ENCODE measurements at places on chromosomes 12 and 14.

DNA sequence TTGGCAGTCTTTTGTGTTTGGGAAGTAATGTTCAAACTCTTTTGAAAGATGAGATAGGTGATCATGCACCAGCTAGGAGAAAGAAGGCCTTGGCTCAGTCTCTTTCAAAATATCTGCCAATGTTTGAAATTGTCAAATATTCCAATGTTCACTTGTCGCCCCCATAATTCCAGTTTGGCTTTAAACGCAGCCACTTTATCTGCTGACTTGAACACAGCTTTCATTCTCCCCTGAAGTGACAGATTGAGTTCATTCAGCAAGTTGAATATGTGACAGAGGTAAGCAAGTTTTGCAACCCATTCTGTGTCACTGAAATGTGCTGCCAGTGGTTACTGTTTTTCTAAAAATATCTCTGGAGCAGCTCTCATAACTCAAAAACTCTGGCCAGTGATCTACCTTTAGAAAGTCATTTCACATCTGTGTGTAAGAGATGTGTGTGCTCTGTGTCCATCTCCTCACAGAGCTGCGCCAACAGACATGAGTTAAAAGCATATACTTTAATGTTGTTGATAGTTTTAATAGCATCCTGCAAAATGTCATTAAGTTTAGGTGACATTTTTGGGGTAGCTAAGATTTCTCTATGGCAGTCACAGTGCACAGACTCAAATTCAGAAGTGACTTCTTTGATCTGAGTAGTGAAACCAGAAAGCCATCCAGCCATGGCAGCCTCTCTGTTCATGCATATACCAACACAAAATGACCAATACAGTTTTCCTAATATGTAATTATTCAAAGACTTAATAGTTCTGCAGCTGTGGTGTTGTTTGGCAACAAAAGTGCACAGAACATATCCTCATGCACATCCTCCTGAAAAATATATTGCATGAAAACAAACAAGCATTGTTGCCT lies 614.3 kb upstream of the MIS18BP1 start:
- DNase-seq, result no peak

GRCh38 chr14:88129306-88130056 lies 124.5 kb downstream of the GPR65 start:
- DNase-seq, result no peak

DNA sequence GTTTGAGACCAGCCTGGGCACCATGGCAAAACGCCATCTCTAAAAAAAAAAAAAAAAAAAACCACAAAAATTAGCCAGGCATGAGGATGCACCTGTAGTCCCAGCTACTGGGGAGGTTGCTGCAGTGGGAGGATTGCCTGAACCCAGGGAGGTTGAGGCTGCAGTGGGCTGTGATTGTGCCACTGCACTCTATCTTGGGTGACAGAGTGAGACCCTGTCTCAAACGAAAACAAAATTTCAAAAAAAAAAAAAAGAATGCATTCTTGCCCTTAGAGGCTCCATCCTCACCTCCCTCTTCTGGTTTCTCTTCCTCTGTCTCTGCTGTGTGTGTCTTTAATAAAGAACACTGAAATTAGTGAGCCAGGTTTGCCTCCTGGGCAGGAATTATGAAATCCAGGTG lies 107.8 kb downstream of the VCPKMT start:
- no peak for DNase-seq

DNA sequence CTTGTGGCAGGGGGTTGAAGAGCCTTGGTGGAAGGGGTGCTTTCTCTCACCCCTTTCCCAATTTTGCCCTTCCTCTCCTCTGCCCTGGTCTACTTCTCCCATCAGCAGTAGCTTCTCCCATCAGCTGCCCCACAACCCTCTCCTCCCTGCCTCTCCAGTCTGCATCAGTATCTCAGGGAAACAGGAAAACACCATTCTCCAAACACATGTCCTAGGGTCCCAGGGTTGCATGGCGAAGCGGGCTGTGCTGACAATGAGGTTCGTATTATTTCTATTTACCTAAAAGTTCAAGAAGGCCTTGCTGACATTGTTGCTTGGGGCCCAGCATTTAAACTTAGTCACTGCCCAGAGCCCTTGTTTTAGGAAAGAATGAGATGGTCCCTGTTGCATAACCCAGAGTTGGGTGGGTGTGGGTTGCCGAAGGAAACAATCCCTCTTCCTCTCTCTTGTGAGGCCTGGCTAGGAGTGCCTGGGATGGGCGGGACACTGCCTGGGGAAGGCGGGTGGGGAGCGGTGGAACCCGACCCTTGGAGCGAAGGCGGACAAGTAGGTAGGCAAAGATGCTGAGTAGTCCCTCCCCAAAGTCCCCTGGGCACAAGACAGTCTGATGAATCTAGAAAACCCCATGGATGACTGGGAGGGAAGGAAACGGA lies 1.3 kb upstream of the IGFBP6 start:
- DNase-seq, result no peak

- no peak for DNase-seq
Measured at GRCh38 chr14:36424478-36425102, 95.4 kb downstream of the NKX2-1 start.

DNA sequence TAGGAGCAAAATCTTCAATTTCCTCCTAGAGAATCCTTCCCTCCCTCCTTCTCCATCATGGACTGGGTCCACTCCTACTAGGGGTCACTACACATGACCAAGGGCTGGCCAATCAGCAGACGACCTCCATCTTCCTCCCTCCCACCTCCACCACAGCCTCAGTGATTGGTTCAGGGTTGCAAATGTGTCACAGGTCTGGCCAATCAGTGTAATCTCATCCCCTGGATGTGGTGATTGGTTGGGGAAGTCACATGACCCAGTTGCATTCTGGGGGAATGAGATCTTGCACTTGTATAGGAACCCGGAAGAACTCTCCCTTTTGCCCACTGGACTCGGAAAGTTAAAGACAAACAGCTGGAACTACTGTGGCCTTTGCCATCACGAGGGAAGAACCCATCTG lies 169.2 kb downstream of the PIWIL1 start:
- no peak for DNase-seq

DNA sequence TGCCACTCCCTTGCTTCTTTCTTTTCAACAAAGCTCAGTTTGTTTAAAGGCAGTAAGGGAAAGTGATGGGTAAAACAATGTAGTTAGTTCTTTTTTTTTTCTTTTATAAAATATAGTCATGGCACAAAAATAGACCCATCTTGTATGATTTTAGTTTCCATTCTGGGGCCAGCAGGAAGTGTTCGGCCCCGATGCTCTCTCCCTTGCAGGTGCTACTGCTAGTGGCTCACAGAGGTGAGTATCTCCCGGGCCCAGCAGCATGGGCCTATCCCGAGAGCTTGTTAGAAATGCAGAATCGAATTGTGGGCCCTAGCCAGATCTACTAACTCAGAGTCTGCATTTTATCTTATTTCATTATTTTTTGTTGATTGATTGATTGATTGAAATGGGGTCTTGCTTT lies 78.7 kb downstream of the SYNE3 start:
- no peak for DNase-seq

DNA sequence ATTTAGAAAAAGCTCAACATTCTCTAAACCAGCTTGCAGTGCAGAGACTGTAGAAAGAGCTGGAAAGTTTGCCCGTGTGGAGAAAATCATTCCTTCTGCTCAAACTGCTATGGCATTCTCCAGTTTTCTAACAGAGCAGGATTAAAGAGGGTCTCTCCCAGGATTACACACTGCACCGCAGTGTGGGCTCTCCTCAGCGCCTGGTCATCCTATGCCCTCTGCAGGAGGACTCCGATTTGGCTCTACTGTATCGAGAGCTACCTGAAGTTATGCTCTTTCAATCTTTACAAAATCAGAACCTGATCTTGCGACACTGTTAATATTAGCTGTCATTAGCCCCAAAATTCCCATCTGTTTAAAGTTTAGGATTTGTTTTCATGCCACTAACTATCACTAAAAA lies 33.0 kb downstream of the BHLHE41 start:
- no peak for DNase-seq

DNA sequence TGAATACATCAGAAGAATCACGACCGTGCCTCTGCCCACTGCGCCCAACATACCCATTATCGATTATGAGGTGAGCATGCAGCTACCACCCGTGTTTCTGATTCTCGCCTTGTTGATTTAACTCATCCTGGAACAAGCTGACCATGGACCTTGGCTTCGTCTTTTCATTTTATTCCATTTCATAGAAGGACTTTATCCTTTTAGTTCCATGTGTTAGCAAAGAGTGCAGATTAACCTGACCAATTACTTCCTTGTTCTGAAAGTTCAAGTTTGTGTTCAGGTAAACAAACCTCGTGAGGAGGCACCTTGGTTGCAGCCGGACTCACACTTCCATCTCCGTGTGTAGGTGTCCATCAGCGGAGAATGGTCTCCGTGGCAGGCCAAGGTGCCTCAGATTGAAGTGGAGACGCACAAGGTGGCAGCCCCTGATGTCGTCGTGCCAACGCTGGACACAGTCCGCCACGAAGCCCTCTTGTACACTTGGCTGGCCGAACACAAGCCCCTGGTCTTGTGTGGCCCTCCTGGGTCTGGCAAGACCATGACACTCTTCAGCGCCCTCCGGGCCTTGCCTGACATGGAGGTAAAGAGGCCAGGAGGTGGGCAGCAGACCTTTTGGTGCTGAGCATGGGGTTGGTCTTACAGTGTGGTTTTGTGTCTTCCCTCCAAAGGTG lies 52.2 kb downstream of the DYNC1H1 start:
- no peak for DNase-seq

DNA sequence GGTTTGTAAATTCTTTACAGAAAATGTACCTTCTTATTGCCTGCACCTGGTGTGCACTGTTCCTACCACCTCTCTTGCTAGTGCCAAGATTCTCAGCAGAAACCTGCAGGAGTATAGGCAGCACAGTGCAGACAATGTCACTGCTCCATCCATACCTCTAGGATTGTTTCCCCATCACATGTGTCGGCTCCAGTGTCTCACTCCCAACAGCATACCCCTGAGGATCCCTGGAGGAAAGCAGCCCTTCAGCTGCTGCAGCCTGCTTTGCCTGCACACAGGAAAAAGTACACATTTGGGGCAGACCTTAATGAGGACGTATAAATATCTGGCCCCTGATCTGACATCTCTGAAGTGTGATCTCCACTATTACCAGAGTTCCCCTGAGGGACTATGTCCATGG lies 235.5 kb downstream of the MDGA2 start:
- no peak for DNase-seq

- no peak for DNase-seq
Measured at GRCh38 chr12:128819293-128820144, 4.2 kb downstream of the SLC15A4 start.

DNA sequence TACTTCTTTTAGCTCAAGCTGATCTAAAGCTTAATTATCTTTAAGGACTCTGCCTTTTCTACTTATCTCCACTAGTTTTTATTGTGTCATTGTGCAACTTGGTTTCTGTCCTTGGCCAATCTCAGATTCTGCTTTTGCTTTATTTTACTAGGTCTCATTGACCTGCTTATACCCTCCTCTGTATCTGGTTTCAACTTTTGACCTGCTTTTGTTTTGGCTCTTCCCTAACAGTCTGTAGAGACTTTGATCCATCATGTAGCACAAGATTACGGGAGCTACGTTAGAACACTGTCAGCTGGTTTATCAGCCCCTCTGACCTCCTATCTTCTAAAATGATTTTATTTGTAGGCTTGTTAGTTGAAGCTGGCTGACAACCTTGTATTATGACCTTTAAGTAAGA lies 43.6 kb downstream of the ZCRB1 start:
- no peak for DNase-seq

GRCh38 chr12:10725003-10725402 lies 1.9 kb upstream of the YBX3 start:
- no peak for DNase-seq

DNA sequence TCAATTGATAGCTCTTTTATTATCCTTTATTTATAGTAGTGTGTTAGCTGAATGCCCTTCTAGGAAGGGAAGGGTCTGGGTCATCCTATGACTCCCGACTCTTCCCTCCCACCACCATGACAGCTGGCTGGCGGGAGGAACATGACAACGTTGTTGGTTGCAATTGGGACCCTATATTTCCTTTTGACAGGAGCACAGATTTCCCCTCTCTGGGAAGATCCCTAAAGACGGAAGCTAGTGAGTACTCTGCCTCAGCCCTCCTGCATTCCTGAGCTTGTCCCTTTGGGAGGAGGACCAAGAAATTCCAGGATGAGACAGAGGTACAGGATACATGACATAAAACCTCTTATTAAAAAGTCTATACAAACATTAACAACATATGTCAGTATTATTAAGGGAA lies 485.4 kb downstream of the NAV3 start:
- no peak for DNase-seq

Data from stimulated activated CD4-positive, alpha-beta T cell treated with anti-CD3 and anti-CD28 coated beads, Interleukin-2, amount 100 ng/mL, for 48 hours (primary cell).